ENCODE measurements at places on chromosomes 3 and 15.

GRCh38 chr3:13623101-13623654 lies 74.3 kb downstream of the FBLN2 start:
- DNase-seq, result no peak

DNA sequence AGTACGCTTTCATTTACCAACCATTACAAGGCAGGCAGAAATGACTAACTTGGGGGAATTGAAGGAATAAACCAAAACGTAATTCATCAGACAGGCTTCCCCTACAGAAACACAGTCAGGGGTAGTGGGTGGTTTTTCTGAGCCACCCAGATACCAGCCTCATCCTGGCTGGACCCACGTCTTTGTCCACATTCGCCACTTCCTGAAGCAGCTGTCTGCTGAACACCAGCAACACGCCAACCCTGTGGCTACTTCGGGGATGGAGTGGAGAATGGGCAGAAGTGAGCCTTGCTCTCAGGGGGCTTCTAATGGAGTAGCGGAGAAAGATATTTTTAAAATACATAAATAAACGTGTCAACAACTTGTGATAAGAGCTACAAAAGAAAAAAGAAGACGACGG lies 40.1 kb downstream of the SYNM start:
- no peak for DNase-seq

DNA sequence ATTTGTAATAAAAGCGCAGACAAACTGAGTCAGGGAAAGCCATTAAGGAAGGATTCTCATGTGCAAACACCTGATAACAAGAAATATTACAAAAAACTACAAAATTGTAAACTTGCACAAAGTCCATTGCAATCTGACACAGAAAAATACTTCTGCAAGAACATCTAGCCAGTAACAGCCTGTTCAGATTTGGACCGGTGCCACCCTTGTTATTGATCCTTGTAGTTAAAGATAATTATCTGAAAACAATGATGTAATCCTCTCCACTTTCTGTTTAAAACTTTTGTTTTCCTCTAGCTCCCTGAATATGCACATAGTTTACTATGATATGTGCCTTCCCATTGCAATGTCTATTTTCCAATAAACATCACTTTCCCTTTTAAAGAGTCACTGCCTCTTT lies 1090.2 kb downstream of the PLOD2 start:
- no peak for DNase-seq

DNA sequence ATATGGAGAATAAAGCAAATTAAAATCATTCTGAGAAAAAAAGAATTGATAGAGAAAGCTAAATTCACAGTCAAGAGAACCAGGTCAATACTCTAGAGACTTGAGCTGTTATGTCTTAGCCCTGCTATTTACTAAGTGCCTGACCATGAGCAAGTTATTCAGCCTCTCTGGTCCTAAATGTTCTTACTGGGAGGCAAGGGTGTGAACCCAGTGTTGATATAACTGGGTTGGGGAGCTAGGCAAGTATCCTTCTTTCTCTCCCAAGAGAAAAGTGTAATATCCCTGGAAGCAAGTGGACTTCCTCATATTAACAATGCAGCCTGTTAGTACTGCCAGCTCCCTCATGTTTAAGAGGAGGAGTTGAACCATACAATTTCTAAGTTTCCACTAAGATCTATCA lies 488.9 kb upstream of the RASGRP1 start:
- no peak for DNase-seq

DNA sequence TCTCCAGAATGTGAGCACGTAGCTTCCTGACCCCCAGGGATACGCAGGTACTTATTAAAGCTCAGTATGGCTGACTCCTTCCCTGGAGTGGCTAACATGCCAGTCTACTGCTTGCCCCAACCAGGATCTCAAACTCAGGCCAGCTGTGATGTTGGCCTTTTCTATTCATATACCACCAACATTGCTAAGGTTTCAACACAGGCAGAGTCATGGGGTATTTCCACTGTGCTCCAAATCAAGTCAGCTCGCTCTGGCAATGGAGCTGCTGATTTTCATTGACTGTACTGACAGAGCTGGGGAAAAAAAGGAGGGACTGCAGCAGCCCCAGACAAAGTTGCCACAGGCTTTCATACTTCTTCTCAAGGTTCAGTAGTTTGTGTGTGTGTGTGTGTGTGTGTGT lies 87.0 kb downstream of the CFAP20DC start:
- DNase-seq, result no peak

All from stimulated activated CD8-positive, alpha-beta memory T cell treated with anti-CD3 and anti-CD28 coated beads, Interleukin-15, amount 100 ng/mL, for 24 hours (primary cell).